ENCODE measurements at places on chromosomes 2 and 18.

- no peak for DNase-seq
These were observed 615.3 kb downstream of the BCL11A start for GRCh38 chr2:59938181-59938580.

- DNase-seq = no peak
These were observed 510 bp downstream of the IL1RN start for GRCh38 chr2:113127646-113128570.

GRCh38 chr18:72866442-72866900 lies 1.3 kb downstream of the NETO1 start:
- no peak for DNase-seq

DNA sequence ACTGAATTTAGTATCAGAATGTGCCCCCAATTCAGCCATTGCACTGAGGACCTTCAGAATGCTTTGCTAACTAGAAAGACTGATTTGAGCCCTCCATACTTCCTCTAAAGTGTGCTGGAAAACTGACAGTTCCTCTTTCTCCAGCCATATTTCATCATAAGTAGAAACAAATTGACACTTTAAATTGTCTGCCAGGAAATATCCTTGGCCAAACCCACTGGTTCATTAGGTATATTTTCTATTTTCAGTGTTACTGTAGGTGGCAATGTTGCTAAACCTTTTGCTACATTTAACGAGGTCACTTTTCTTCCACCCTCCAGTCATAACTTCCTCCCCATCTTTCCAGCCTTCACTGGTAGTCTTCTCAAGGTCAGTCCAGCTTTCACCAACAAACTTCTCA lies 21.5 kb downstream of the SP5 start:
- no peak for DNase-seq

GRCh38 chr2:64207573-64207972 lies 63.4 kb upstream of the PELI1 start:
- no peak for DNase-seq

DNA sequence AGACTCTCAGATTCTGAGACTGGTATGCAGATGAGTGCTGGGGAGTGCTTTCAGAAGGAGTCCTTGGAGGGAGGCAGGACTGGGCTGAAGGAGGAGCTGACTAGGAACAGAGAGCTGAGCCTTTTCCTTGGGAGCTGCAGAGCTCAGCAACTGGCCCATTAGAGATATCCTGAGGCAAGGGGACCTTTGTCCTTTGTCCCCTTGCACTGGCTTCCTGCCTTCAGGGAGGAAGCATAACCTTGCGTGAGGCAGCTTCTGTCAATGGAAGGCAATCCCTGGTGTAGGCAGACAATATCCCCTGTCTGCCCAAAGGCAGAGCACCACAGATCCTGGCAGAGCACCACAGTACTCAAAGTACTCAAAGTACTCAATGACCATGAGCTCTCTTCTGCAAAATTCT lies 375.3 kb downstream of the HRH4 start:
- no peak for DNase-seq
